Activated CD8-positive, alpha-beta T cell treated with anti-CD3 and anti-CD28 coated beads, Interleukin-2, amount 10 ng/mL, durations not matched to agents 7 days and 5 days (primary cell): ENCODE measurements at places on chromosomes 2 and 18. TPM values are rescaled to one million over a fixed set of nuclear protein-coding genes. Genes with fewer than 3 reads are reported as not detected.

DNA sequence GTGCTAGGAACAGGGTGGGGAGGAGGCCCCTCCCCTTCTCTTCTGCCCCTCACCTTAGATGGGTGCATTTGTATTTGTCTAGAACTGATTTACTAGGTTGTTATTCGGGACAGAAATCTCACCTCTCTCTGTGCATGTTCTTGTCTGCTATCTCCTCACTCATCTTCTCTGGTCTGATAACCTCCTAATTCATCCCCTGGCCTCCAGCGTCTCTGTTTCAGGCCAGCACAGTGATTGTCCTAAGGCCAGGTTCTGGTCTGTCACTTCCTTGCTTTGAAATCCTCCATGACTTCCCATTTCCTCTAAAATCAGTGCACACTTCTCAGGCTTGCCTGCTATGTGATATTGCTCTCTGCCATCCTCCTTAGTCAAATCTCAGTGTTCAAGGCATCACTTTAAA is 58.4 kb downstream of the CELF4 start:
- no peak overlapping the region for H3K4me3 ChIP-seq
- DNase-seq = no peak
- no peak overlapping the region for H3K27ac ChIP-seq

DNA sequence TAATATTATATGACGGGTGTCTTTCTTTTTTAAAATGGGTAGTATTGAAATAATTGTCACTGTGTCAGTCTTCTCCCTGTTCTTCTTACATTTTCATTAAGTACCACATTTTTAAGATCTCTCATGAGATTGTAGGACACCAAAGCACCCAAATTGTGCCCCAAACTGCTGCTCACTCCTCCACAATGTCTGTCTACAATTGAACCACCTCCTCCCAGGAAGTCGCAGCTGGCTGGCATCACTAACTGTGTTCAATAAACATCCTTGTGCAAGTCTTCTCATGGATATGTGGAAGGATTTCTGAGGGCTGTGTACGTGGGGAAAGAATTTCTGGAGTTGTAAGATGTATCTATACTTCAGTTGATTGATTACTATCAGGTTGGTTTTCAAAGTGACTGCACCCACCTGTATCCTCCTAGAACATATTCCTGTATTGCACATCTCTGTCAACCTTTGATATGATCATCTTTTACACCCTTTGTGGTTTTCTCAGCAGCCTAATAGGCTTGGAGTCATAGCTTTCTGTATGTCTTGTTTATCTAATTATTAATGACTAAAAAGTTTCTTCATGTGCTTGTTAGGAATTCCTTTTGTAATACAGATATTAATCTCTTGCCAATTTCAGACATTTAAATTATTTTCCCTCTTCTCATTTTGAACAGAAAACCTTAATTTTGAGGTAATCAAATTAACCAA is 774.9 kb downstream of the RNF144A start:
- no peak for DNase-seq
- no peak overlapping the region for H3K27ac ChIP-seq
- no peaks in the 10 kb centered on the region for H3K27me3 ChIP-seq
- no peak overlapping the region for H3K4me3 ChIP-seq
- H3K4me1 ChIP-seq = peaks cover 38% of the 10 kb centered on the region

- DNase-seq = no peak
- no peak overlapping the region for H3K4me3 ChIP-seq
- no peaks in the 10 kb centered on the region for H3K36me3 ChIP-seq
- H3K27ac ChIP-seq = no peak overlapping the region
Measured at GRCh38 chr2:114919985-114920384, 477.5 kb downstream of the DPP10 start.

Gene TEKT4
- total RNA-seq = not detected
